Stimulated activated CD4-positive, alpha-beta T cell treated with anti-CD3 and anti-CD28 coated beads, Interleukin-15, amount 100 ng/mL, for 48 hours (primary cell): ENCODE measurements at places on chromosomes 5 and 9.

- no peak for DNase-seq
Measured at GRCh38 chr5:116488356-116489041, 86.1 kb downstream of the SEMA6A start.

GRCh38 chr9:16867576-16868311 lies 2.7 kb downstream of the BNC2 start:
- DNase-seq, result no peak

DNA sequence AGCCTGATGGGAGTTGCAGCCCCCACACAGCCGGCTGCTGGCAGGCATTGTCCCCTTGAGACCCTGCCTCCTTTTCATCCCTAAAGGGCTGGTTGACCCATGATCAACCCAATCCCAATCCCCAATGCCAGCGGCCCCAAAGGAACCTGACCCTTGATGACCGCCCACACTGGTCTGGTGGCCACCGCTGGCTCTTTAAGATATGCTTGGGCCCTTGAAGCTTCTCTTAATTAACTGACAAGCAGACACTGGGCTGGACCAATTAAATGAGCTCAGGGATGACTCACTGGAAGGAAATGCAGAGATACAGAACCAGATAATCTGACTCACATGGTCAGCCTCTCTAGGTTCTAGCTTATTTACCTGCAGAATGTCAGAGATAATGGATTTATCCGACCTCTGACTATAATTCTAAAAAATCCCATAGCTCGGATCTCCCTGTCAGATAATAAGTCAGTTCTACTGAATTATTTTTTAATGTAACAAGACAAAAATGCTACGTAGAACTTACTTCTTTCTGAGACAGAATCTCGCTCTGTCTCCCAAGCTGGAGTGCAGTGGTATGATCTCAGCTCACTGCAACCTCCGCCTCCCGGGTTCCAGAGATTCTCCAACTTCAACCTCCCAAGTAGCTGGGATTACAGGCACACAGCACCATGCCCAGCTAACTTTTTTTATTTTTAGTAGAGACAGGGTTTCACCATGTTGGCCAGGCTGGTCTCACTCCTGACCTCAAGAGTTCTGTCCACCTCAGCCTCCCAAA lies 11.1 kb upstream of the MLANA start:
- DNase-seq, result no peak

DNA sequence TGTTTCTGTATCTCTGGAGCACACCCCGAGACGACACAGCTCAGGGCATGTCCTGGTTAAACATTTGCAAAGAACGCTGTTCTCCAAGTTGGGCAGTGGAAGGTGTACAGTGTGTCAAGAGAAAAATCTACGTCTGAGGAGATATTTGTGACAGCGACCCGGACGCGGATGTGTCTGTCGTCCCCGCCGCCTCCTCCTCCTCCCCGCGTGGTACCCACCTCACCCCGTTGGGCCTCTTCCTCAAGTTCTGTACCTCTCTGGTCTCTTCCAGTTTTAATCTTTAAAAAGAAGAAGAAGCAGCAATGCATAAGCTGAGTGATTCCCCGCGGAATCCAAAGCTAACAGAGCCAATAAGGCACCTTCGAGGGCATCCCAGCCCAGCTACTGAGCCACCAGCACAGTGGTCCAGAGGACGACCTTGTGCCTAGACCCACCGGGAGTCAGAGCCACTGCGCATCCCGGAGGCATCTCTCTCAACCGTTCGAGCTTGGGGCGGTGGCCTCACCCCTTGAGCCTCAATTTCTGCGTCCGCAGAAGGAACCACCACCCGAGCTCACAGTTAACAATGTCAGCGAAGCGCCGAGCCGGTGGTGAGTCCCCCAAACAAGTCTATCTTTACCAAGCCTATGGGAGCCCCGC lies 467 bp downstream of the C9orf78 start:
- DNase-seq, result peak; percentile 22

- DNase-seq, result no peak
Measured at GRCh38 chr9:106616026-106616425, 246.9 kb upstream of the ZNF462 start.

DNA sequence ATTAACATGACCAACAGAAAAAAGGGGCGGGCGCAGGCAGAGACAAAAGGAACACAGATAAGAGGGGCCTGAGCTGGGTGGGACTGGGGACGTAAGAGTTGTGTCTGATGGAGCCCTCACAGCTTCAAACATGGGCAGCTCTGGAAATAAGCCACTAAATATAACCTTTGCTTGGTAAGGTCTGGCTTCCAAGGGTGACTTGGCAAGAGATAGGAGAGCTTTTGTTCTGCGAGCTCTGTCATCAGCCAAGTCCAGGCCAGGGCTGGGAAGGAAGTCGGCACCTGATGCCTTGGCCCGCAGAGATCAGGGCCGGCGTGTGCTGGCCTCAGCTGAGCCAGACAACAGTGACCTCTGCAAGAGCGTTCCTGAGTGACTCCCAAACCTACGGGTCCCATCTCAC lies 11.8 kb downstream of the TRUB2 start:
- DNase-seq, result no peak

- DNase-seq, result no peak
Measured at GRCh38 chr9:87687207-87687606, 38.7 kb upstream of the CTSL start.

- no peak for DNase-seq
Measured at GRCh38 chr5:142015781-142016533, 3.1 kb upstream of the GNPDA1 start.

DNA sequence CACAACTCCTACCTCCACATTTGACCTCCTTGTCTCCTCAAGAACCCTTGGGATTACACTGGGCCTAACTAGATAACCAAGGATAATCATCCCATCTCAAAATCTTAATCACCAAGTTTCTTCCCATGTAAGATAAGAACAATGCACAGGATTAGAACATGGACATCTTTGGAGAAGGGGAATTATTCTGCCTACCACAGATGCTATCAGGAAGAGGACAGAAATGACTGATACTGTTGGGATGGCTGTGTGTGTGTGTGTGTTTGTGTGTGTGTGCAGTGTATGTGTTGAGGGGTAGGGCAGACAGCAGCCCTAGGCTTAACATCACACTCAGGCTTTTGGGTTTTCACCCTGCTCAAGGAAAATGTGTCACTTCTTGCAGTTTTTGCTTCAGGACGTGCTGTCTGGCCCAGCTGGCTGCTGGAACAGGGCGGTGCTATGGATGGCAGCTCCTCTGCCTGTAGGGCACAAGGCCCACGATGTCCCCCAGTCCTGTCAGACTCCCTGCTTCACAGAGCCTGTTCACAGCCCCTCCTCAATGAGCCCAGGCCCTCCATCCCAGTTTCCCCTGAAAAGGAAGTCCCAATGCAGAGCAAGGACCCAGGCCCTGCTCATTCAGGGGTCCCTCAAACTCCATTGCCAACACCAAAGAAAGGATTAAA lies 7.7 kb downstream of the CA9 start:
- DNase-seq, result no peak

GRCh38 chr5:10424124-10424731 lies 17.5 kb upstream of the ROPN1L start:
- no peak for DNase-seq

- DNase-seq, result no peak
Measured at GRCh38 chr9:76617497-76618175, 146.6 kb upstream of the PCA3 start.

DNA sequence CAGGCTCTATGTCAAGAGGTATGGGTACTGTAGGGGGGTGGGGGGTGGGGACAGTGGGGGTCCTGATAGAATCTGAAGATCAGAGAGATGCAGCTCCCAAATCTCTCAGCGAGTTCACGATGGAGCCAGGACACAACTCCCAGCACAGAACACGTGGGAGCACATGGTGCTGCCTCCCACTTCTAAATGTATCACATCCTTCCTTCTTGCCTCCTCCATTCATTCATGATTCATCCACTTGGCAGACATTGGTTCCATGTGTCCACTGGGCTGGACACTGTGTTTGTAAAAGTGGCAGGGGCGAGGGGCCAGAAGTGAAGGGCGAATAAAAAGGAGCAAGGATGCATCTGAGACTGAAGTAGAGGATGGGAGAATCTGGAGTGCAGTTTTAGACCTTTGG lies 33.9 kb downstream of the SH3TC2 start:
- no peak for DNase-seq

GRCh38 chr9:26462213-26462612 lies 430.4 kb downstream of the CAAP1 start:
- no peak for DNase-seq
